Renal cortex interstitium (tissue), 15 donors: ENCODE measurements at places on chromosomes 5 and 9. TPM values are rescaled to one million over a fixed set of nuclear protein-coding genes. Genes with fewer than 3 reads are reported as not detected.

GRCh38 chr5:150633429-150633828 is 7.0 kb upstream of the SYNPO start:
- no peak for DNase-seq

DNA sequence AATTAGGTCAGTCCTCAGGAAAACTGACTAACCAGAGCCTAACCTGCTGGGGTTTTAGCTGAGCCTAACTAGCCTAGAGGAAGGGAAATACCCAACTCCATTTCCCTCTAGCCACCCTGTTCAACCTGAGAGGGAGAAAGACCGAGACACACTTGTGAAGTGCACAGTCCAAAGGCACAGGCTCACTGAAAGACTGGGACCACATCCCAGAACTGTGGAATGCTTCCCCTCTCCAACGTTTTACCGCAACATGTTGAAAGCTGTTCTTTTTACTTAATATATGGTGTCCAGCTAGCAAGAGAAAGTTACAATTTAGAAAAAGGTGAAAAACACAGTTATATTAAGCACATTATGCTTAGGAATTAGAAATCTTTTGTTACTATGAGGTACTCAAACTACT is 76.8 kb upstream of the SIMC1 start:
- no peak for DNase-seq

DNA sequence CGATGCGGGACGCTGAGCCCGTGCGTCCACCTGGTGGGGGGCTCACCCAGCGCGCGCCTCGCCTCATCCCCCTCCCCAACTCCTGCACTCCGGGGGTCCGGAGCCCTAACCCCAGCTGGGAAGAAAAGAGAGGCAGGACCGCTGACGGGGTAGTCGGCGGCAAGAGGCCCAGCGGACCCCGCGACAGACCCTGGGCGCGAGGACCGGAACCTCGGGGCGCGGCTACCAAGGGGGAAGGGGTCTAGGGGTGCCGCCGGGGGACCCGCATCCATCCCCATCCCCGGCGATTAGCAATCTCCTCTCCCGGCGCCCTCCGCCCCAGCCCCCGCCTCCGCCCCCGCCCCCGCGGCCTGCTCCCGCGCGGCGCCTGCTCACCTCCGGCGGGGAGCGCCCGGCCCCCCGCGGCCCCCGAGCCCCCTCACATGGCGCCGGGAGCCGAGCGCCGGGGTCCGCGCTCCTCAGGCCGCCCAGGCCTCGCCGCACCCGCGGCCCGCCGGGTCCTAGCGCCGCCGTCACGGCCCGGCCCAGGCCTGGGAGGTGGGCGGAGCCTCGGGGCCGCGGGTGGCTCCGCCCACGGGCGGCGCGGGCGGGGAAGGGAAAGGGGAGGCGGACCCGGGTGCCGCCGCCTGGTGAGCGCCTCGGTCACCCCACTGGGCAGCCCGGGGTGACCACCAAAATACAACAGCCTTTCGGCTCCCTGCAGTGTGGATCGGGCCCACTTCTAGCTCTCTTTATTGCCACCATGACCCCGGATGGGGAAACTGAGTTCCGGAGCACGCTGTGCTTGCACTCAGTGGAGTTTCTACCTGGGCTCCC is at the start of gene ST6GALNAC6:
Gene ST6GALNAC6 (minus strand): TSS at position 476 of the 816 bp plus-strand sequence. CDS start 1,622 bp downstream, outside the sequence.
- DNase-seq, result no peak

- no peak for DNase-seq
These were observed 14.6 kb downstream of the TRIM14 start for GRCh38 chr9:98104445-98104881.

DNA sequence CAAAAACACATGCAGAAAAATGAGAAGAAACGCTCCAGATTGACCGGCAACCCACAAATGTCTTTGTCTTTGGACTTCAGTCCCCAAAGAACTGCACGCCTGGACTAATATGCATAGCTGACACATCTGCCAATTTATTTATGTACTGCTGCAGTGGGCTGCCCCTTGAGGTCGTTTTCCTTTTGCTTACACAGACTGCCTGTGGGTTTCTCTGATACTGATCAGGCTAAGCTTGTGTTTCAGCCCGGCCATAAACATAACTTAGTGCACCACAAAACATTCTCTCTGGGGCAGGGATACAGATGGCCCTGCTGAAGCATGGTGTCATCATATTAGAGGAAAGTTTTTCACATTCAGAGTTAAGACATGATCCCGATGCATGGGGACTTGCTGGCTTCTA is 75.4 kb downstream of the NUDT12 start:
- peak; percentile 43 for DNase-seq

- peak; percentile 1 for DNase-seq
These were observed 378 bp downstream of the DROSHA start for GRCh38 chr5:31531543-31531887.

DNA sequence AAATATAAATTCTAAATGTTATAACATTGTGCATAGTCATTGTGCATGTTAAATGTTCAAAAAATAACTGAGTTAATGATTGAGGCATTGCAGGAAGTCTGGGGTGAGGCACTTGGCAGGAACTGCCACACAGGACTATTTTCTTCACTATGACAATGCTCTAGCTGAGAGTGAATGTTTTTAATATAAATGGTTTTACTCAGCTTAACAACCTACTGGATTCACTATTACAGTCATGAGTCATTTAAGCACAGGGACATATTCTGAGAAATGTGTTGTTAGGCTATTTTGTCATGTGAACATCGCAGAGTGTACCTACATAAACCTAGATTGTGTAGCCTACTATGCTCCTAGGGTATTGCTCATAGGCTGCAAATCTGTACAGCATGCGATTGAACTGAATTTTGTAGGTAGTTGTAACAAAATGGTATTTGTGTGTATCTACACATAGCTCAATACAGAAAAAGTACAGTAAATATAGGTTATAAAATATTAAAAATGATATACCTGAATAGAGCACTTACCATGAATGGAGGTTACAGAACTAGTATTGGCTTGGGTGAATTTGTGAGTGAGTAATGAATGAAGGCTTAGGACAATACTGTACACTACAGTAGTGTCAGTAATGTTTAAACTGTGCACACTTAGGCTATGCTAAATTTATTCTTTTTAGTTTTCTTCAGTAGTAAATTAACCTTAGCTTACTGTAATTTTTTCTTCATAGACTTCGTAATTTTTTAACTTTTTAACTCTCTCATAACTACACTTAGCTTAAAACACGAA is 346.1 kb upstream of the PTGER4 start:
- DNase-seq, result no peak

DNA sequence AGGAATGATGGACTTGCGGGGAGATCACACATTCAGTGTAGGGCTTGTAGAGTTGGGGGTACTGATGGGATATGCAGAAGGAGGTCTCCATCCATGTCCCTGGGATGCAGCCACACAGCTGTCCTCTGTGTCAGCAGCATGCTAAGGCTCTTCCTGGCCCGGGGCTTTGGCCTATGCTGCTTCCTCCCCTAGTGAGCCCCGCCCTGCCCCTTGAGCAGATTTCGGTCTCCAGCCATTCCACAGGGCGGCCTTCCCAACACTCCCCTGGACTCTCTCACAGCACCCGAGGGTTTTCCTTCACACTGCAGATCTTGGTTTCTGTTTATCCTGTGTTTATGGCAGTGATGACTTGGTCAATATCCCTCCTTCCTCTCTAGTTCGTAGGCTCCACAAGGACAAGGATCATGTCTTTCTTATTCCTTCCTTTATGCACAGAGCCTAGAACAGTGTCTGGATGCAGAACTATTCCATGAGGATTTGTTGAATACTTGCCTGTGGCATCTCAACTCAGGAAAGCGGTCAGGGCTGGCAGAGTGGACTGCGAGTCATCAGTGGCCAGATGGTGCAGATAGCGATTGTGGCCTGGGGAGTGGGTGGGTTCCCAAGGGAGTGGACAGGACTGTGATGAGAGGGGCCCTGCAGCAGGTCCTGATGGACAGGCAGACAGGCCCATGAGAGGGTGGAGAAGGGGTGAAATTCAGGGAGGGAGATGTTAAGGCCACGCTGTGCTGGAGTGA is 114.2 kb downstream of the RGS3 start:
- no peak for DNase-seq

DNA sequence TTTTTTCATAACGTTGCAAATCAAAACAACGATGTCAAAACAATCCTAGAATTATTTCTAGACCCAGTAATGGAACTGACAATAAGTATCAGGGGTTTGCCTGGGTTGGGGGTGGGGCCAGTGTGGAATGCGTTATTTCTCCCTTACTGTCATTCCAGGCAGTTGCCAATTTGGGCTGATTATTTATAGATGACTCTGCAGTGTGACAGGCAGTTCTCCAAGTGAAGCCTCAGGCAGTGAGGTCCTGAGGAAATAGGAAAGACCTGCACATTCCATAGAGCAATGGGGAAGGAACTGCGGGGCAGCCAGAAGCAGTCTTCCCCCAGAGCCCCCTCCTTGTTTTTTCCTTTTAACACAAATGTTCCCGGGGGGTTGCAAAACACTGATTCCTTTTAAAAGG is 179.0 kb downstream of the YTHDC2 start:
- no peak for DNase-seq

The NR4A3 gene
- polyA plus RNA-seq, result 2.4 TPM
